ENCODE measurements at places on chromosomes 11 and 22.

DNA sequence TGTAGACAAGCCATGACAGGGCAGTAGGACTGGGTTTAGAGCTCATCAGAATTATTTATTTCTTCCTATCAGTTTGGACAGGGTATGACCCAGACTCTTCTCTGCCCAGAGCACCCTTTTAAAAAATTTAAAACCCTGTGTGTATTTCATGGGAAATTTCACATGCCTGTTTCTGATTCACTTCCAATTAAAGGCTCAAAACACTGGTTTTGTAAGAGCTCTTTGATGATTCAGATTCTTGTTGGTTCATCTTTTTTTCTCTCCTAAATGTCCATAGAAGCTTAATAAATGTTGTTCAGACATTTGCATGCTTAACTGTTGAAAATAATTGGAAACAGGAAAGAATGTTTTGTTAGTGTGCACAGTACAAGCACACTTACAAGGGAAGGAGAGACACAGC lies 13.8 kb downstream of the FLI1 start:
- peak; percentile 53 for DNase-seq

- DNase-seq, result no peak
Measured at GRCh38 chr22:17634696-17635095, 3.9 kb upstream of the BCL2L13 start.

GRCh38 chr11:12884751-12885318 lies 124.3 kb upstream of the RASSF10 start:
- DNase-seq, result no peak

DNA sequence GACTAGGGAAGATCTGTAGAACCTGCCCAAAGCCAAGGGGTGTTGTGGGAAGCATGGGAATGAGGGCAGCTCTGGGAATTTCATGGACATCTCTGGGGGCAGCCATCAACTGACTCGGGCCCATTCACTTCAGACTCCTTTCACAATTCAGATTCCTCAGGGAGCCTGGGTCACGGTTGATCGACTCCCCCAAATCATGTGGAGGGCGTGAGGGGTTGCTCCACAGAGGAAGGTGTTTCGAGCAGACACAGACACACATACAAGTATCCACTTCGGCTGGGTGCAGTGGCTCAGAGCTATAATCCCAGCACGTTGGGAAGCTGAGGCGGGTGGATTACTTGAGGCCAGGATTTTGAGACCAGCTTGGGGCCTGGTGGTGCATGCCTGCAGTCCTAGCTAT lies 15.7 kb downstream of the STX3 start:
- no peak for DNase-seq

GRCh38 chr11:92969634-92970347 lies at the start of gene MTNR1B:
MTNR1B (plus strand) TSS chr11:92969651; CDS start chr11:92969726, 75 bp downstream.
- DNase-seq, result no peak

DNA sequence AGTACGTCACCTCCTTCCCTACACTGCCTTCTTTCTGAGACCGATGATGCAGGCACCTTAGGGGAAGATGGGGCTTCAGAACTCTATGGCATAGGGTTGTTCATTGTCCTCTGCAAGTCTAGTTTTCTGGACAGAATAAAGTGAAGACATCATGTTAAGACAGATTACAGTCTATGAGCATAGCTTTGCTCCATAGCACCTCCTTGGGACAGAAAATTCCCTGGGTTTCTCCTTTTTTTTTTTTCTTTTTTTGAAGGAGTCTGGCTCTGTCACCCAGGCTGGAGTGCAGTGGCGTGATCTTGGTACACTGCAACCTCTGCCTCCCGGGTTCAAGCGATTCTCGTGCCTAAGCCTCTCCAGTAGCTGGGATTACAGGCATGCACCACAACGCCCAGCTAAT lies 119.8 kb upstream of the CADM1 start:
- no peak for DNase-seq

GRCh38 chr11:9672288-9672916 lies 8.5 kb downstream of the SWAP70 start:
- DNase-seq, result no peak

- DNase-seq, result no peak
Measured at GRCh38 chr11:108592591-108593213, 866 bp downstream of the EXPH5 start.

- no peak for DNase-seq
Measured at GRCh38 chr11:61488651-61489291, 19.8 kb upstream of the LRRC10B start.

Measured in fibroblast of skin of back (primary cell).